GM20000 (cell line): ENCODE measurements at places on chromosomes 5 and 9.
A peak's percentile ranks its signal among the peaks of the same experiment; 100 is the strongest.

GRCh38 chr5:749101-749670 is 35.3 kb downstream of the ZDHHC11B start:
- DNase-seq = no peak

DNA sequence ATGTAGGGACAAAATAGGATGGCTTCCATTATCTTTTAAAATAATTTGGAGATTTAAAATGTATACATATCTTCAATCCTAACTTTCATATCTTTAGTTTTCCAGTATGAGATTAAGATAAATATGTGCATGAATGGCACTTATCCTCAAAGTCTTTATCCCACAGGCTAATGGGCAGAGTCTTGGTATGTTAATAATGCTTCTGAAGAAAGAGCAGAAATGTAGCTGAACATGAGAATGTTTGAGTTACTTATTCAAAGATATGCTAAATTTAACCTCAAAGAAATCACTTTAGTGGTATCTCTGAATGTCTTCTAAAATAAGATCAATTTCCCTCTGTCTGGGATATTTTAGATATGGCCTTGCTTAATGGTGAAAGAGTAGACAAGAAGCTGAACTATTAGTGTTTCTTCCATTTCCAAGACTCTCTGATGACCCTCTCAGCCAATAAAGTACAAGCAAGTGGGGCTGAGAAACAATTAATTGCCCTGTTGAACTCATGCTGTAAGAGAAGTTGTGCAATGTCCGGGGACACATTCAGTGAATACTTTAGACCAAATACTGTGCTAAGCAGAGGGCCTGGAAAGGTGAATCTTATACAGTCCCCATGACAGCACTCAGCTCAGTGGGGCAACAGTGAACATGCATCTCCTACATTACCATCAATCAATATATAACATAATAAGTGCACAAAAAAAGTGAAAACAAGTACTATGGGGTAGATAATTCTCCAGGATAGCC is 50.0 kb upstream of the ADAMTSL1 start:
- DNase-seq = no peak

DNA sequence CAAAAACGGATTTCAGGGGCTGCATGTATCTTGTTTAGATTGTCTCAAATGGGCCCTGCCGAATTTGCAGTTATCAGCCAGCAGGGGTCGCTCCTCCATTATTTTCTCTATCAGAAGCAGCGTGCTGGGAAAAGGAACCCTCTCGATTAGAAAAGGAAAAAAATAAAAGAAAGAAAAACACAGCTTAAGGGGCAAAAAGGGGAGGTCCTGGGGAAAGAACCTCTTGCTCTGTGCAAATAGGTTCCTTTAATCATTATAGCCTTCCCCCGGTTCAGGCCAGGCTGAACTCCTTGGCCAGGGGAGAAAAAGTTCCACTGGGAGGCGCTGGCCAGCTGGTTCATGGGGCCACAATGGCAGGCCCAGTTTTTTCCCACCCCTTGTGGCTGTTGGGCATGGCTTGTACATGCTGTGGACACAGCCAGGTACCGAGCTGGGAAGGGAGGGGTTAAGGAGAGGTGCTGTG is 25.0 kb upstream of the CAPSL start:
- no peak for DNase-seq

DNA sequence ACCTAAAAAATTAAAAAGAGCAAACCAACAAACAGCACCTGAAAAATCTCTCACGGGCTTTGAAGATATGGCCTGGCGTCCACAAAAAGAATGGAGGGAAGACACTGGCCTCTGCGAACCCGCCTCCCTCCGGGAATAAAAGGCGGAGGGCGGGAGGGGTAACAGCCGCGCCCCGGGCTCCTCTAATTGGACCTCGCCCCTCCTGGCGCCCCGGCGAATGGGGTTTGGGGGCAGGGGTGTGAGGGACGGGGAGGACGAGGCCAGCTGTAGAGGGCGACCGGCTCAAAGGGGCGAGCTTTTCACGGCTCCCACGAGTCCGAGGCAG is 753 bp downstream of the FANCC start:
- DNase-seq = peak; percentile 82
